Putamen (tissue), 1 donor: ENCODE measurements at places on chromosomes 4 and X.

DNA sequence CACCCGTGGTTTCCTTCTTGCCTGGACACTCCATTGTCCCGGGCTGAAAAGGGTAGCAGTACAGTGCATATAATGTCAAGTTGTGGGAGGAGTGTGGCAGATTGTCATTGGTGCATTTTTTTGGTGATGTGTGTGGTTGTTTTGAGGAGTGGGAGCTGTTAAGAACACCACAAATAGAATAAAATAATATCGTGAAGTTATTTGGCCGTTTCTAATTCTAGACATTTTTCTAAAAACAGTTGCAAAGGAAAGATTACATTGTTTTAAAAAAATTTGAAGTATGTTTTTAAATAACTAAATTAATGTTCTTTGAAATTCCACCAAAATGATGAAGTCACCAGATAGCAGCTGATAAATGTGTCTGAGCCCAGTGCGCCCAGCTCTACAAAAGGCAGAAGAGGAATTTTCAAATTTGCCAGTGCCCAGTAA lies 1.3 kb downstream of the PKD2 start:
- DNase-seq, result no peak

- no peak for DNase-seq
Measured at GRCh38 chr4:137367620-137368019, 164.7 kb downstream of the PCDH18 start.

DNA sequence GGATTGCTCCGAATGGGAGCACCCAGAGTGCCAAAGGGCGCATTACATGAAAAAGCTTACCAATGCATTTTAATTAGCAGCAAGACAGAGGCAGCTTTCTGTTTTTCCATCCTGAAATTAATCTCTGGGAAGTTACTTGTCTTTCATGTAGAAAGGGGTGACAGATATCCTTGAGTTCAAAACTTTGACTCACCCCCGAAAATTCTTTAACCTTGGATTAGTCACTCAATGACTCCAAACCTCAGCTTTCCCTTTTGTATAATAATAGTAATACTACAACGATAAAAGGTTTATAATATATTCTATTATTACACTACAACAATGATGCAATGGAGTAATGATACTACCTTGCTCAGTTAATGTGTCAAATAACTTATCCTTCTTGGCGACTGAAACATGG lies 126.3 kb downstream of the ADAMTS3 start:
- no peak for DNase-seq

- no peak for DNase-seq
Measured at GRCh38 chr4:7425591-7426468, 8.9 kb downstream of the PSAPL1 start.
